ENCODE measurements at places on chromosomes 3 and 15.

DNA sequence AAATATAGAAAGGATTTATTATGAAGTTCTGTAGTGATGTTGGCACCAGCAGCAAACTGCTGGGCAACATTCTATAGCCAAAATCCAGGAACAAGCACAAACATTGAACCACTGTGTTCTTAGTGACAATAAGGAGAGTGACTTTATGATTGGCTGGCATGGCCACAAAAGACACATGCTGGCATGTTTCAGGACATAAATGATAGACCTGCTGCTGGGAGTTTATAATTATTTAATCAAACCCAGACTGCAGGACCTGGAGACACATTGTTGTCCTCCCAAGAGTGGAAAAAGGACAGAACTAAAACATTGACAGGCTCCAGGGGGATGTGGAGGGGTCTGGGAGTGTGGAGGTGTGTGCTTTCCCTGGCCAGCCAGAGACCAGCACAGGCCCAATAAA, 255.3 kb upstream of the LRTM1 start:
- no peak for DNase-seq

DNA sequence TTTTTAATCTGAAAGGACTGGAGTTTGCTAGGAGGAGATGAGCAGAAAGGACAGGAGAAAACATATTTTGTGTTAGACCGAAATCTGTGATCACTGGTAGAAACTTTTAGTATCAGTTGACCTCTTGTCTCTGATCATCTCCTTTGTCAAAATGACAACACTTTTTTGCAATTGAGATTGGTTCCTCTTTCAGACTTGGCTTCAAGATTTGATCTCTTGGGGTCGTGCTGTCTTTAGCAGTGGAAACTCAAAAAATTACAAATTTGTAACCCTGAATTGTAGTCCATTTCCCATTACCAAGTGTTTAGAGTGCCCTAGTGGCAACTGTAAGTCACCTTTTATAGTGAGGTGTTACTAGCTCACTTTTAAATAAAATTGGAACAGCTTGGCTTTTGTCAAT, 107.4 kb downstream of the KLHL25 start:
- no peak for DNase-seq

GRCh38 chr3:59808446-59808845, 758.6 kb upstream of the CFAP20DC start:
- DNase-seq: no peak

GRCh38 chr3:159925248-159925647, 63.4 kb upstream of the IL12A start:
- DNase-seq: no peak

- DNase-seq: no peak
Measured at GRCh38 chr3:20401253-20401652, 215.2 kb upstream of the SGO1 start.

DNA sequence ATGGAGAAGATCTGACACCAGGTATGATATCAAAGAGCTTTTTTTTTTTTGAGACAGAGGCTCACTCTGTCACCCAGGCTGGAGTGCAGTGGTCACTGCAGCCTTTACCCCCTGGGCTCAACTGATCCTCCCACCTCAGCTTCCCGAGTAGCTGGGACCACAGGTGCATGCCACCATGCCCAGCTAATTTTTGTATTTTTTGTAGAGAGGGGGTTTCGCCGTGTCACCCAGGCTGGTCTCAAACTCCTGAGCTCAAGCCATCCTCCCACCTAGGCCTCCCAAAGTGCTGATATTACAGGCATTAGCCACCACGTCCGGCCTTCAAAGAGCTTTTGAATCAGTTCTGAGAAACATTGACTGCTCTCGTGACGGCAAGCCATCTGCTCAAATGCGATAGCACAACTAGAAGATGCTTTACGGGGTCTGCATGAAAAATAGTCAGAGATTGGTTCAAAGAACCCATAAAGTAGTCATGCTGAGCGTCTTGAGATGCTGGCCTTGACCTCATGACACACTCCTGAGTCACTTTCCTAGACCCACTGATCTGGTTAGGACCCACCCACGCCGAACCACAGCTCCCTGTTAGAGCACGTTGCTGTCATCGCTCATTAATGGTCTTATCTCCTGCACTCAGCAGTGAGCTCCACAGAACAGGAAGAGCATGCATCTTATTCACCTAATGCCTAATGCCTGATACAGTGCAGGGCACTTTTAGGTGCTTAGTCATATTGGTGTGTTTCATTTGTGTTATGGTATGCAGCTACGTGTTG, 57.0 kb upstream of the NR2F2 start:
- DNase-seq: no peak

DNA sequence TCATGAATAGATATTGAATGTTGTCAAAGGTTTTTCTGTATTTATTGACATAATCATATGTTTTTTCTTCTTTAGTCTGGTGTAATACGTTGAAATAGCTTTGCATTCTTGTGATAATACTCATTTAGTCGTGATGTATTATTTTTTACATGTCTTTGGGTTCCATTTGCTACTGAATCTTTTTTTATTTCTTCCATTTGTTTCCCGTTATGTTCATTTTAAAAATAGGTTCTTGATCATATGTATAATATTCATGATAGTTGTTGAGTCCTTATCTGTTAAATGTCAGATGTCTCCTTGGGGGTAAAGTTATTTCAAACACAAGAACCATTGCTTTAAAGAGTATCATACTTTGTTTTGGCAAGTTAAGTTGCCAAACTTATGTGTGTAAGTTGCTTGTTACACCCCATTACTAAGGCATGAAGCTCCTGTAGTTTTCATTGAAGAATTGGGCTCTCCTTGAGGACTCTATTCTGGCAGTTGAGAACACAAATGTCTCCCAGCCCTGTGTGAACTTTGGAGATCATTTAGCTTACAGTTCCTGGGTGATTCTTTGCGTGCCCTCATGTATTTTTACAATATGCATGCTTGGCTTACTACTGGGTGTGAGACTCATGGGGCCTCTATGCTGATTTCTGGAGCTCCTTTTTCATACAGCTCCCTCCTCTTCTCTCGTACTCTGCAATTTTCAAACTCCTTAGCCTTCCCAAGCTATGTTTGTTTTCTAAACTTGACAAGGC, 8.3 kb downstream of the AKAP13 start:
- no peak for DNase-seq

- DNase-seq: no peak
Measured at GRCh38 chr3:110929816-110930215, 141.8 kb upstream of the NECTIN3 start.

DNA sequence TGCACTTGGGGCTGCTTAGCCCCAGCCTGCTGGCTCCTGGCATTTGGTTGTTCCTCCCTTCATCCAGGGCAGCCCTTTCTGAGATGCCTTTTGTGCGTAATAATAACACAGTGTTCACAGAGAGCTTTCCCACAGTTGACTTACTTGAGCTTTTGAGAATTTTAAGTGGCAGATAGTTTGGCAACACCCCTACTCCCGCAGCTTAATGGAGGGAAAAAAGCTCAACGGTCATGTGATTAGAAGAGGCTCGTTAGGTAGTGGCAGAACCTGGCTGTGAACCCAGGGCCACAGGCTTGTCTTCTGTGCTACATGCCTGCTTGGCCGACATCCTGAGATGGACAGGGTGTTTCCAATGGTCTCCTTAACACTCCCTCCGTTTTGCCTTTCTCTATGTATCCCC, 4.7 kb downstream of the KBTBD13 start:
- DNase-seq: no peak

- DNase-seq: no peak
Measured at GRCh38 chr15:69941706-69942495, 155.8 kb downstream of the TLE3 start.

- DNase-seq: no peak
Measured at GRCh38 chr15:70768257-70768883, 5.0 kb upstream of the UACA start.

GRCh38 chr3:172224560-172225214, 185.3 kb downstream of the FNDC3B start:
- no peak for DNase-seq

DNA sequence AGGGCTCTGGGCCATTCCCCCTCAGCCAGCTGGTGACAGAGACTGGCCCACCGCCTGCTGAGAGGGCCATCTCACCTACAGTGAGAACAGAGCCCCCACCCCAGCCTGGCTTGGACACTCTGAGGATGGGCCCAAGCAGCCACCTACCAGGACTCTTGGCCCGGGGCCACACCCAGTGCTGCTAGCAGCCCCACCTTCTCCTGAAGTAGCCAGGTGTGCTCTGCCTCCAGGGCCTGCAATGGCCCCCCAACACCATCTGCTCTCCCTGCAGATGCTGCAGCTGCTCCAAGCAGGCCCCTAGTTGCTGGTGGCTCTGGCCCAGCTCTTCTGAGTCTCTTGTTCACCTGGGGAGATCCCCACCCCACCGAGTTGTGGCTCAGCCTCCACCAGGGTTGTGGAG, 6.8 kb upstream of the CLK3 start:
- DNase-seq: no peak

GRCh38 chr15:41683955-41684354, 23.8 kb downstream of the MGA start:
- DNase-seq: no peak

GRCh38 chr3:124812291-124813265, 74.6 kb downstream of the ITGB5 start:
- no peak for DNase-seq

DNA sequence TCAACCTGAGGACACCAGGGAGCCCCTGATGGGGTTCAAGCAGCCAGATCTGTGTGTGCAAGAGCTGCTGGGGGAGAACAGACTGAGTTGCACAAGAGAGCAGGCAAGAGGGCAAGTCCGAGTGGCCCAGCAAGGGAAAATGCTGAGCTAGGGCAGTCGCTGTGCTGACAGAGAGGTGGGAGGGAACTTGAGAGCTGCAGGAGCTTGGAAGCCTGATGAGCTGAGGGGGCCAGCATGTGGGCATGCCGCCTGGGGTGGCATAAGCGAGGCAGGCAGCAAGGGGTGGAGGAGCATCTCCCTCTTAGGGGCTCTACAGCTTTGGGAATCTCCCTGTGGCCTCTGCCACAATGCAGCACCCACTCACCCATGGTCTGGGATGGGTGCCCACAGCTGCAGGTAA, 4.7 kb upstream of the CORO2B start:
- no peak for DNase-seq

DNA sequence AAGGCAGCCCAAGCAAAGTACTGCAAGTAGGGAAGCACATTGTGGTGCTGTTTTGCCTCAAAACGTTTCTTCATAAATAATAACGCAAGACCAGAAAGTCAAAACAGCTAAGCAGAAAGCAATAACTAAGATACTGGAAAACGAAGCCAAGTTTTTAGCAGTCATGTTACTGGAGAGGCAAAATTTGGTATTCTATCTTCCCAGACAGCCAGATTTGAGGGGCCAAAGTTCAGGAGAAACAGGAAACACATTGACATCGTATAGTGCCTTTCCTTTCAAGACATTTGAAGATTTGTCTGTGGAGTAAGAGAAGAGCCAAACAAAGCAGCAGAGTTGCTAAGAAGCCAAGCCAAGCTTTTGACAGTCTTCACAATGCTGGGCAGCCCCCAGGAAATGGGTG, 843.6 kb upstream of the NECTIN3 start:
- no peak for DNase-seq

GRCh38 chr3:63386568-63386967, 108.5 kb downstream of the SYNPR start:
- no peak for DNase-seq

DNA sequence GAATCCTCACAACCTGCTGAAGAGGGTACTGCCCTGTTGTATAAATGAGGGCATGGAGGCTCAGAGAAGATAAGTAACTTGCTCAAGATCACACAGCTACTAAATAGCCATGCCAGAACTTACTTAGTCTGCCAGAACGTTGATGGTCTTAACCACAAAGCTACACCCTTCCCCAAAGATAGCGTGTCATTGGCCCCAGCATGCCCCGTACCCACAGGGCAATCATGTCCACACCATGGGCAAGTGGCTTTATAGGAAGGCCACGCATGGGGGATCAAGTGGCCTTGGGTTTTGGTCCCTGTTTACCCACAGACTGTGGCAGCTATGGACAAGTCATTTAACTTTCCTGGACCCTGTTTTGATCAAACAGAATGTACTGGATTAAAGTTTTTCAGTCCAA, 15.9 kb upstream of the ARHGEF3 start:
- no peak for DNase-seq

DNA sequence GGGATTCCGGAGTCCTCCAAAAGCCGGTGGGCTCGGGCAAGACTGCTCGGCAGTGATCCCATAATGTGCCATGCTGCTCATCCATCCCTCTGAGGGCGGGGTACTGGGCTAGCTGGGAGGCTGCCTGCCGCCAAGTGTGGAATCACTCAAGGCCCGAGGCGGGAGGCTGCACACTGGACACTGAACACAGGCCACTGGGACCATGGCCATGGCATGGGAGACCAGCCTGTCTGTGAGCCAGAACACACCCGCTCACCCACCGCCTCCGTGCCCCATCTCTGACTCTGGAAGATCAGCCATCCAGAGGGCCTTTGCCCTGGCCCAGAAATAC, 1.4 kb downstream of the C3orf22 start:
- no peak for DNase-seq

DNA sequence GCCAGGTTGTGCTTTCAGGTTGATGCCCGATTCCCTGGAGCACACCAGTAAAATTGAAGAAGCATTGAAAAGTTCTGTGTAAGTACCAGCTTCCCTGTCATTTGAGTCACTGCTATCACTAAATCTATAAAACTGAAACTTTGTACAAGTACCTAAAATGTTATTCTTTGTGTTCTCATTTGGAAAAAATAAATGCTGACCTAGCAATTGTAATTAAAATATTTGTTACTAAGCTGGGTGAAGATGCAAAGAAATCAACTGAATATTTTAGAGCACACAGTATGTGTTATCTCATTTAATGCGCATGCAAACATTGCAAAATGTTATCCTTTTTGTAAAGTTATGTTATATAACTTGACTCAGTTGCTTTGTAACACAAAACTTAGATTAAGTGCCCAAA, 733.7 kb downstream of the TBL1XR1 start:
- DNase-seq: no peak

- DNase-seq: no peak
Measured at GRCh38 chr15:91952216-91952615, 98.7 kb downstream of the SLCO3A1 start.

- no peak for DNase-seq
Measured at GRCh38 chr3:197983076-197983475, 23.1 kb downstream of the LMLN start.

DNA sequence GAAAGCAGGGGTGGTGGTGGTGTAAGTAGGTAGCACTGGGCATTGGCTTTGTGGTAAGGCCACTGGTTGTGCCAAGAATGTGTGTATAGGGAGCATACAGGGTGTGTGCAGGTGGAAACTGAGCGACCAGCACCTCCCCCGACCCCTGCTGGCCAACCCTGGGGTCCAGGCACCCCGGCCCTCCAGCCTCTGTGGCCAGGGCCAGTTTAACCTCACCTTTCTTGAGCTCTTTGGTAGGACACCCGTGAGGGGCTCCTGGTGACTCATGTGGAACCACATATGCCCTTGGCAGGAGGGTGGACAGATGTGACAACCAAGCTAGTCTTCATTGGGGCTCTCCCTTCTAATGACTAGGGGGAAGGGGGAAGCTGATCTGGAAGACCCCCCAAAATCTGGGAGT, 19.5 kb downstream of the SHF start:
- no peak for DNase-seq

GRCh38 chr3:116579840-116580239, 129.7 kb upstream of the TUSC7 start:
- no peak for DNase-seq

- no peak for DNase-seq
Measured at GRCh38 chr3:72434296-72434695, 413.9 kb downstream of the SHQ1 start.
